ENCODE measurements at places on chromosomes 1 and 21. TPM values are rescaled to one million over a fixed set of nuclear protein-coding genes. Genes with fewer than 3 reads are reported as not detected.

- DNase-seq, result no peak
Observed at GRCh38 chr1:232524056-232524455, 105.9 kb downstream of the SIPA1L2 start.

- DNase-seq, result no peak
Observed at GRCh38 chr1:64228167-64228957, 24.9 kb downstream of the UBE2U start.

GRCh38 chr1:168725831-168726230 is 3.2 kb downstream of the DPT start:
- no peak for DNase-seq

- no peak for DNase-seq
Observed at GRCh38 chr21:37214952-37215351, 52.2 kb downstream of the VPS26C start.

GRCh38 chr1:151036356-151036755 is at the start of gene BNIPL:
Gene BNIPL, plus strand, starts transcription at chr1:151036586. Its CDS starts 140 bp downstream, at chr1:151036726.
- DNase-seq, result no peak

GRCh38 chr1:193555662-193556441 is 369.4 kb upstream of the B3GALT2 start:
- no peak for DNase-seq

DNA sequence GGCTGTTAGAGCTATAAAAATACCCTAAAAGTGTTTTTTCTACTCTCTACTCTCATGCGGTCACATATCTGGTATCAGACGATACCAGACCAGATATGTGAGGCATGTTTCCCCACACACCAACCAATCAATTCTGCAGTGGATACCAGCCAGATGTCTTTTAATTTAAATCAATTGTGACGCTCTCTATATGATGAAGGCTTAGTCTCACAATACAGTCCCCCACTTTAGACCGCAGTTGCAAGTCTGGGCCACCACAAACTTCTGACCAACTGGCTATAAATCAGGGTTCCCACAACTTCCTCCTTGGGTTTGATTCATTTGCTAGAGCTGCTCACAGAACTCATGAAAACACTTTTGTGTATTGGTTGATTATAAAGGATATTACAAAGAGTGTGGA is 586.1 kb upstream of the ZP4 start:
- DNase-seq, result no peak

GRCh38 chr1:204207136-204207616 is 6.6 kb downstream of the GOLT1A start:
- DNase-seq, result peak; percentile 89

- no peak for DNase-seq
Observed at GRCh38 chr21:32869459-32869858, 97.9 kb upstream of the PAXBP1 start.

DNA sequence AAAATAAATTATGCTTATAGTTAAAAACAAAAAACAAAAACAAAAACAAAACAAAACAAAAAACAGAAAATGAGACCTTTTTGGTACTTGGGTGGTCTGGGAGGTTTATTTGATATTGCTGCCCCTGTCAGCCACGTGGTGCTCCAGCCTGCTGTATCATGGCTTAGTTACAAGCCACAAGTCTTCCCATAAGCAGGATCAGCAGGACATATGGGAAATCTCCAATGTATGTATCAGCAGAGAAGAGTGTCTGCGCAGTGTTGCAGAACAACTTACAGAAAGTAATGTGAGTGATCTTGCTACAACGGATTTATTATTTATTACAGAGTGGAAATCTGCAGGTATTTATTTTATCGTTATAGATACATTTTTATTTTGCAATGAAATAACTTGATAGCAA is 423.0 kb upstream of the TMPRSS15 start:
- DNase-seq, result no peak

DNA sequence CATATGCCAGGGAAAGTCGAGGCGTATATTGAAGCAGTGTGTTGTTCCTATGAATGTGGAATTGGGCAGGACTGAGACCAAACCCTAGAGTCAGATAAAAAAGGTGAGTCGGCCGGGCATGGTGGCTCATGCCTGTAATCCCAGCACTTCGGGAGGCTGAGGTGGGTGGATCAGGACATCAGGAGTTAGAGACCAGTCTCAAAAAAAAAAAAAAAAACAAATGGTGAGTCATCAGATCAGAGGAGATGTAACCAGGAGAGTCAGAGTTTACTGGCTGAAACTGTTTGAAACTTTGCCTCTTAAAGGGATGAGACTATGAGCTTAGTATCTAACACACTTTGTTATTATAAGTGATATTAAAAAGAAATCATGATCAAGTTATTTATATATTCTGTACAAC is 26.4 kb upstream of the SYCP1 start:
- no peak for DNase-seq

DNA sequence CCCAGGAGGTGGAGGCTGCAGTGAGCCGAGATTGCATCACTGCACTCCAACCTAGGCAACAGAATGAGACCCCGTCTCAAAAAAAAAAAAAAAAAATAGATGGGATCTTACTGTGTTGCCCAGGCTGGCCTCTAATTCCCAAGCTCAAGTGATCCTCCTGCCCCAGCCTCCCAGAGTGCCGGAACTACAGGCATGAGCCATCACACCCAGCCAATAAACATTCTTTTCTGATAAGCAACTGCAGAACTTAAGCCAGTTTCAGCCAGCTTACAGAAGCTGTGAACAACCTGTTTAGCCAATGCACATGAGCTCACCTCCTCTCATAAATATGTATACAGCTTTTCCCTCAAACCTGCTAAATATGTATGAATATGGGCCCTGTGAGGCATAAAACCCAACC is 3.1 kb upstream of the MIIP start:
- no peak for DNase-seq

DNA sequence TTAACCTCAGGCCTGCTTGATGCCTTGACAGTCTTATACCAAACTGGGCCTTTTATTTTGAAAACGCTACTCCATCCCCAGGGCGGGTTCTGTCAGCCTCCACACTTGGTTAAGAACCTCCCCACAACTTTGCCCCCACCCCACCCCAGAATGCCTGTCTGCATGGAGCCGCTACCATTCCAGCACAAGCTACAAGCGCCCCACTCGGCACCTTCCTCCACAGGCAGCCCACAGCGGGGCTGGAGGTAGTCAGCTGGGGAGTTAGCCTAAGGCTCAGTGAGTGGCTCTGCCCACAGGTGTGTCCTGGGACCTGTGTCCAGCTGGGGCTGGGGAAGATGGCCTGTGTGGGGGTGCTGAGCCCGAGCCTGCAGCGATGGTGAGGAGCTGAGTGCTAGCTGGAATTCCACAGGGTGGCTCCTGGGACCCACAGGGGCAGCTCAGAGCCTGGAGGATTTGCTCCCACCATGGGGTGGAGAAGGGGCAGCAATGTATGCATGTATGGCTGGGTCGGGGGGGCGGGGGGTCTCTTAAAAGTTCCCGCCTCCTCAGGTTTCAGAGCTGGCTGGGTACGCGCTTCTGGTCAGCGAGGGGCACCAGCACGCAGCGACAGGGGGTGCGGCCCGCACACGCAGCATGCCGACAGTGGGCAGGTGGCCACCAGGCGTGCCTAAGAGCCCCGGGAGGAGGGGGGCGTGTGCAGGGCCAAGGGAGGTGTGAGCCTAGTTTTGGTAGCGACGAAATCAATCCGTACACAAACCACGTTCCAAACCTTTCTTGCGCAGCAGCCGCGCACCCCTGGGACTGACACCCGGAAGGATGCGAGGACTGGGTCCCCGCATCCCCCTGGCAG is 917 bp downstream of the ETNK2 start:
- peak; percentile 20 for DNase-seq

DNA sequence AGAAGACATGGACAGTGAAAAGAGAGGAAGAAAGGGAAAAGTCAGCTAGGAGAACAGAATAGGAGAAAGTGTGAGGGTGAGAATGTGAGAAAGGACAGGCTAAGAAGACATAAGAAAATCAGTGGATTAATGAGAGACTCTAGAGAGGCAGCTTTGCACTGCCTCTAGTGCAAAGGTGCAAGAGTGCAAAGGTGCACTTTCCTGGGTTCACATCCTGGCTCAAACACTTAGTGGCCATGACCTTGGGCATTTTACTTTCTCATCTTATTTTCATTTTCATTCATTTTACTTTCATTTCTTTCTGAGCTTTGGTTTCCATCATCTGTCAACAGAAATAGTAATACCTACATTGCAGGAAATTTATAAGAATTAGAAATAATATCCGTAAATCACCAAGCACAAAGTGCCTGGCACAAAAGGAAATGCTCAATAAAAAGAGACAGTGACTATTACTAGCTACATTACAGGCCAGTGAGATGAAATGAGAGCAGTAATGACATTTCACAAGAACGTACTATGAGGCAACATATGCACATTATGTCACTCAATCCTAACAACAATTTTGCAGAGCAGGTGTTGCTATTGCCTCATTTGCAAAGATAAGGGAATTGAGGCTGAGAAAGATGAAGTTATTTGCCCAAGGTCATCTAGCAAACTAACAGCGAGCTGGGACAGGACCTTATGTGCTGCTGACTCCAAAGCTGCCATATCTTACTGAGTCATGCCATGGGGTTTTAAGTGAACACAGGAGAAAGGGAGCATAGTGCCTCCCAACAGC is 107.0 kb upstream of the TLR5 start:
- no peak for DNase-seq

DNA sequence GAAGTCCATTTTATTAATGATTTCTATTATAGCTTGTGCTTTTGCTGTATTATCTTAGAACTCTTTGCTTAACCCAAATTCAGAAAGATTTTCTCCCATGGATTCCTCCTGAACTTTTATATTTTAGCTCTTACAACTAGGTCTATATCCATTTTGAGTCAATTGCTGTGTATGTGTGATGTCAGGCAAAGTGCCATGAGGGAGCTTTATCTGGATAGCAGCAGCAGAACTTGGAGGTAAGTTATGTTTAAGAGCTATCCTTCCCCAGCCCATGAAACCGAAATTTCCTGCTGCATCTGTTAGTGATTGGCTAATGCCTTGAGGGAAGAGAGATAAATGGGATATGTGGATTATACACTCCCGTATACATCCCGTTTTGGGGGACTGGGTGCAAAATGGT is 29.9 kb downstream of the ADAM30 start:
- DNase-seq, result no peak

DNA sequence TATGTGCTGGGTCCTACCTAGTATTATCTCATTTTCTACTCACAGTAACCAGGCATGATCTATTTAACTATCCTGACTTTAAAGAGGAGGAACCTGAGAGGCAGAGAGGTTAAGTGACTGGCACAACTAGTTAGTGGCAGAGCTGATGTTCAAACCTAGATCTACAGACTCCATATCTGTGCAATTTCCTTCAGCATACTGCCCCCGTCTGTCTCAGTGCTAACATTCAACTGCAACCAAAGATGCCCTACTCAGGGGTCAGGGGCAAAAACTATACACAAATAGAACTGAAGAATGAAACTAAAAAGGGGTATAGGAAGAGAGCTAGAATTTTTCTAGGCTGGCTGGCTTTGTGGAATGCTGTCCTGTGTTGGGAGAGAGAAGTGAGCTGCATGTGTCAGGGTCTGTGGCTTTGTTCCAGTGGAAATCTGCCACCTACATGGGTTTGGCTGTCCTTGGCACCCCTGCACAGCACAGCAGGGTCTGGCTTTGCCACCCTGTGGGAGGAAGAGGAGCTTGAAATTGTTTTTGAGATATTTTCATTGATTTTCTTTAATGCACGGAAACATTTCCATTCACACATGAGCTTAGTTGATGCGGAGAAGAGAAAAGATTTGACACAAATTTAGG is 368.5 kb downstream of the RPS6KC1 start:
- no peak for DNase-seq

- no peak for DNase-seq
Observed at GRCh38 chr1:107879346-107879745, 85.6 kb downstream of the VAV3 start.

The CASQ2 gene
- total RNA-seq, result not detected

The AQP10 gene
- total RNA-seq, result not detected

The NPHS2 gene
- not detected for total RNA-seq

The SPATA17 gene
- not detected for total RNA-seq

The ZBTB40 gene
- 13.5 TPM for total RNA-seq

The S100A11 gene
- 361 TPM for total RNA-seq

The GPR157 gene
- 3.6 TPM for total RNA-seq
